ENCODE measurements at places on chromosomes 12 and 14. TPM values are rescaled to one million over a fixed set of nuclear protein-coding genes. Genes with fewer than 3 reads are reported as not detected.
A peak's percentile ranks its signal among the peaks of the same experiment; 100 is the strongest.

Gene EEF1AKMT3
- total RNA-seq, result 3.3 TPM

Gene RERGL
- not detected for total RNA-seq

Gene STXBP6
- total RNA-seq, result 3.9 TPM

Gene CFAP73
- total RNA-seq, result 0.22 TPM

Gene CLEC2A
- not detected for total RNA-seq

Gene KITLG
- total RNA-seq, result 5.0 TPM

Gene KRT77
- total RNA-seq, result not detected

Gene CCDC38
- not detected for total RNA-seq

Gene KRT78
- total RNA-seq, result not detected

Gene PDZRN4
- not detected for total RNA-seq

Gene ESR2
- not detected for total RNA-seq

DNA sequence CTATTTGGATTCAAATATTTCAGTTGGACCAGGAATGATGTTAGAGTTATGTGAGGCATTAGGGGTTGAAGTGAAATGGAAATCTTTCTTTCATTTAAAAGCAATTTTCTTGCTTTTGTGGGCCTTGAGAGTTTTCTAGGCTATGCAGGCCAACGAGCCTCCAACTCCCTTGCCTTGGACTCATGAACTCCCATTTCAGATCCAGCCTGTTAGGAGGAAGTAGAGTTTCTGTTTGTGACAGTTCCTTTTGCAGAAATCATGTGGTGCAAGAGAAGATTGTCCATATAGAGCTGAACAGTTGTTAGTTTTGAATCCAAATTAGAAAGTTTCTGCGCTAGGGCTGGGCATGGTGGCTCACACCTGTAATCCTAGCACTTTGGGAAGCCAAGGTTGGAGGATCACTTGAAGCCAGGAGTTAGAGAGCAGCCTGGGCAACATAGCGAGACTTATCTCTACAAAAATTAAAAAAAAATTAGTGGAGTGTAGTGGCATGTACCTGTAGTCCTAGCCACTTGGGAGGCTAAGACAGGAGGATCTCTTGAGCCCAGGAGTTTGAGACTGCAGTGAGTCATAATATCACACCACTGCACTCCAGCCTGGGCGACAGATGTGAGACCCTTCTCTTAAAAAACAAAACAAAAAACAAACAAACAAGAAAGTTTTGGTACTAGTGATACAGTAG is 47.3 kb upstream of the MED13L start:
- DNase-seq, result no peak

DNA sequence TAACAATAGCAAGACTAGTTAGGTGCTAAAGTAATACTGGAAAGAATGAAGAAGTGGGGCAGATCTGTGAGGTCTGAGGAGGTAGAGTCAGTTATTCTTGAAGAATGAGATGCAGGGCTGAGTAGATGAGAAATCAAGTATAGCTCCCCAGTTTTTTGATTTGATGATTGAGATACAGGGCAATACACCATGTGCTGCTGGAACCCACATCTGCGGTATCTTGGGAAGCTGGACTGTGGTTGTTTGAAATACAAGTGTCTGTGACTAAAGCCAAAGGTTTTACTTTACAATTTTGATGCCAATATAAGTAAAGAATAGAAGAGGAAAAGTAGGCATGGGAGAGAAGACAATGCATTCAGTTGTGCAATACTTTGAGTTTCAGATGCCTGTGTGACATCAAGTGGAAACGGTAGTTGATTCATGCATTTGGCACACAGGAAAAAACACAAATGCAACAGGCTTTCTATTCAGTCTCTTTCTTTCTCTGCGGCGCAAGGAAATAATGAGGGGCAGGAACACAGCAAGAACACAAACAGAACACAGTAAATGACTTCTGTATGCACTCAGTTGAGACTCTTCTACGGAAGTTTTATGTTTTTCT is 190.2 kb upstream of the SLC38A2 start:
- peak; percentile 76 for DNase-seq

DNA sequence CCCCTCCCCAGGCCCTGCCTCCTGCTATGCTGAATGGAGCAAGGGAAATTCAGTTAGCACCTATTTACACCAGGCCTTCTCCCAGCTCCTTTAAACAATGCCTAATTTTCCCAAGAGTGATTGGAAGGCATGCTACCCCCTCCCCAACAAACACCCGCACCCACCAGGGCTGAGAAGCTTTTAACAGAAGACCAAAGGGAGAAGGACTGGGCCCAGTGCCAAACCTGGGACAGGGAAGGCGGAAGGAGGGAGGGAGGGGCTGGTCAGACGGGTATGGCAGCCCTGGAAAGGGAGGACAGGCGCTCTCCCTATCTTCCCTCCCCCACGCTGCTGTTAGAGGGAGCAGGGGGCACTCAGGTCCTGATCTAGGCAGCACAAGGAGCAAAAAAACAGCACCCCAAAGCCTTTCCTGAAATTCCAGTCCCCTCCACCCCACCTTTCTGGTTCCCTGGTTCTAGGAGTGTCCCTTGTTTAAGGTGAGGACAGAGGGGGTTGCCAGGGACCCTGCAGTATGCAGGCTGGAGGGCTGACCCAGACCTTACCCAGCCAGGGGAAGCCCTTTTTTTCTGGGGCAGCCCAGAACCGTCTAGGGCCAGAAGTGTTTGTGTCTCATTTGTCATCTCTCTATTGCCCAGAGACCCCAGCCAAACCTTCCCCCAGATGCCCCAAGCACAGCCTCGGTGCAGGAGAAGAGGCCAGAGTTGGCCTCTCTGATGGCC is 2.4 kb upstream of the KRT8 start:
- peak; percentile 75 for DNase-seq

DNA sequence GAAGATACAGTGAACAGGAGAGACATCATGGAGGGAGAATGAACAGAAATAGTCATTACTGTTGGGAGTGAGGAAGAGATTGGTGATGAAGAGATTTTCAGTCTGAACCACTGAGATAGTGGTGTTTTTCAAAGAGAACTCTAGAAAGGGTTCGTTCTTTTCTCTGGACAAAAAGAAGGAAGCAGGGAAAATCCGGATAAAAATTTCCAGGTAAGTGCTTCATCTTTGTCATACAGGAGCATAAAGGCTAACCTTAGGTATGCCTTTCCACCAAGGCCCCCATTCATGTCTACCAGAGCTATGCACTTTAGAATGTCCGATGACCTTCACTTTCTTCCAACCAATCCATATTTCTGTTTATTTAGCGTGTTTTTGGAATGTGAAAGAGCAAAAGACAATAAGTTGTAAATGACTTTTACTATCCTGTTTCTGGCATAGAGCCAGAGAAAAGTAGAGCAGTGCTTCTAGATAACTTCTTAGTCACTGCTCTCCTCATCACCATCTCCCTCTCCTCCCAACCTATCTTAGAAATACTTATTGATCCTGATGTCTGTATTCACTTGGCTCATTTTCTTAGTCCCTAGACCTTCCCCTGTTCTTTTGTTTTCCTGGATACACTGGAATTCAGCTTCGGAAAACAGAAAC is 116.5 kb downstream of the TTC6 start:
- no peak for DNase-seq

- no peak for DNase-seq
Observed at GRCh38 chr14:85300107-85300506, 229.8 kb upstream of the FLRT2 start.

GRCh38 chr12:59405992-59406391 is 189.8 kb upstream of the SLC16A7 start:
- DNase-seq, result no peak

- no peak for DNase-seq
Observed at GRCh38 chr14:106586098-106586704, 1059.8 kb downstream of the TMEM121 start.

DNA sequence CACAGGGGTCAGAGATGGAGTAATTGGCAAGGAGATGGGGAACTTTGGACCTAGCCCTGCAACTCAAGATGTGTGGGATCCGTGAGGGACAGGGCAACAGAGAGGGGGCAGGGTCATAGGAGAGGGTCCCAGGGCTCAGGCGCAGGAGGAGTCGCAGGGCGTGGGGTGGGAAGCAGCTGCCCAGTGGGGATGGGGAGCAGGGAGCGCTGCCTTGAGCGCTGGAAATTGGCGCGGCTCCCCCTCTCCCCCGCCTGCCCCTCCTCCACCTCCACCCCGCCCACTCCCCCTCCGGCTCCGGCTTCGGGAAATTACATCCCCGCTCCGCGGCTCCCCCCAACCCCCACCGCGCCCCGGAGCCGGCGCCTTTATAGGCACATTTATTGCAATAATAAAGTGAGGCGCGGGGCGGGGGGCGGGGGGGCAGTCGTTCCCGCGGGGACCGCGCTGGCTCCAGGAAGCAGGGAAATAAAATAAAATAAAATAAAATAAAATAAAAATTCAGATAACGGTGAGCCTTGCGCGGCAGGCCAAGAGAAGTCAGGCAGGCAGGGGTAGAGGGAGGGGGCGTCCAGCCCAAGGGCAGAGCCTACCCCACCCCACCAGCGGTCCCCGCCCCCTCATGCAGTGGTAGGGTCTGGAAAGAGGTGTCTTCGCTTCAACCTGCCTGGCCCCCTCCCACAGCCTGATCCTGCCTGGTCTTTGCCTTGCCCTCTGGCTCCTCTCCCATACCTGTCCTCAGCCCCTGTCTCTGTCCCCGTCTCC is 3.6 kb downstream of the NXPH4 start:
- no peak for DNase-seq

DNA sequence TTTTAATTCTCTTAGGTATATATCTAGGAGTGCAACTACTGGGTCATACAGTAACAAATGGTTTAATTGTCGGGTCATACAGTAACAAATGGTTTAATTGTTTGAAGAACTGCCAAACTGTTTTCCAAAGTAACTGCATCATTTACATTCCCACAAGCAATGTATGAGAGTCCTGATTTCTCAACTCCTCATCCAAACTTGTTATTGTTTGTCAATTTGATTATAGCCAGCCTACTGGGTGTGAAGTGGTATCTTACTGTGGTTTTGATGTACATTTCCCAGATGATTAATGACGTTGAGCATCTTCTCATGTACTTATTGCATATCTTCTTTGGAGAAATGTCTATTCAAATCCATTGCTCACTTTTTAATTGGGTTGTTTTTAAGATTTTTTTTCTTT is 67.6 kb upstream of the CFL2 start:
- DNase-seq, result no peak

DNA sequence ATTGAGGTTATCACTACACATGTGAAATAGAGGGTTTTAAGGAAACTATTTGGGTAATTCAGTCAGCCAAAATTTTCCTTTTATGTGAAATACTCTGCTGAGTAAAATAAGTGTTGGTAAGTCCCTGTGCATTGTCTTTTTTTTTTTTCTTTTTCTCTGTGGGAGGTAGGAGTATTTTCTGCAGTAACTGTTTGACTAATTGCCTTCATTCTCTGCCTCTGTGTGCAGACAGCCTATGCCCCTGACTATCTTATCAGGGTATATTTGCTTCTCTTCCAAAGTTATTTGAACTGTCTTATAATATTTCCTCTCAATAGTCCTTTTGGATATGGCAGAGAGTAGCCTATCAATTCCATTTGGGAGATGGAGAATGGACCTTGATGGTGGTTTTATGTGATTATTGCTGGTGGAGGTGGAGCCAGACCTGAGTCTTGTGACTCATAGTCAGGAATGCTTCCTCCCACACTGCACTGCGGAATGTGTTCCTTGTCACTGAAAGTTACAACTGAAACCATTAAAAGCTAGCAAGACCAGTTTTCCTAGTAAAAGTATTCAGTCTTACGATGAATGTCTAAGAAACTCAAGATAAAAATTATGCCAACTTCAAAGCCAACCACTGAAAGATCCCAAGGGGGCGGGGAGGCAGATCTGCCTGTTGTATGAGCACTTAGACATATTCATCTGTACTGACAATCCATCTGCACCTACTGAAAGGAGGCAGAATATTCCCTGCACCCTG is 40.9 kb upstream of the STXBP6 start:
- peak; percentile 5 for DNase-seq

DNA sequence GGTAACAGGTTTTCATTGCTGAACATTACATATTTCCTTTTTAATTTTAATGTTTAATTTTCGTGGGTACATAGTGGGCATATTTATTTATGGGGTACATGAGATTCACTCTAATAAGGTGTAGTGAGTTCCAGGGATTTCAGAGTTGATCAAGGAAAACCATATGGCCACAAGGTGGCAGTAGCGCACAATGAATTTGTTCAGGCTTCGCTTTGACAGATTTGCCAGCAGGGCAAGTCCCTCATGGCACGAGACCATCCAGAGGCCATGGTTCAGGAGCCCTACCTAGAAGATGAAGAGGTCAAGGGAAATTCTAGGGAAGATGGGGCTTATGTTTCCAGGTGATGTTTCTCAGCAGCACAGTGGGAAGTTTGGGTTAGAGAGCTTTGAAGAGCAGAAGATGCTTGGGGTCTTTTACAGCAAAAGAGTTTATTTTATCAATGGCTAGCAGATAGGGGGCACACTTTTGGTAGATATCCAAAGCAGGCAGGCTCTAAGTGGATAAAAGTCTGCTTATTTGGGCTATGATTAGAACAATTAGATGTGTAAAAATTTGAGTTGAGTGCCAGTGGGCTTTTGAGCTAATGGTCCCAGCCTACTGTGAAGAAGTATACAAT is 1004.4 kb downstream of the AACS start:
- DNase-seq, result peak; percentile 43

DNA sequence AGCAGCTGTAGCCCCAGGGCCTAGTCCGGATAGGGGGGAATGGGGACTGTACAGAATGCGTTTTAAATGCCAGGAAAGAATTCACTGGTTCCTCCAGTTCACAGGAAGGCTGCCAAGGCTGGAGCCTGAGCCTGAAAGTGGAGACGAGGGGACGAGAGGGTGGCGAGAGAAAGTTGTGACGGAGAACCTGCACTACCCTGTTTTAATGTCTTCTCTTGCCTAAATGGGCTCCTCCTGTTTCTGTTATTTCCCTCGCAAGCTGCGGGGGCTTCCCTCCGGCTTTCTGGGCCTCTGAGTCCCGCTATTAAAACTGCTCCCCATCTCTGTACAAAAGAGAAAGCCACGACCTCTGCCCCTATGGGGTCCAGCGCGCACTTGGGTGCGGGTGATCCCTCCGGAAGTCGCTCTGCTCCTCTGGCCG is 4.5 kb downstream of the C1QL4 start:
- DNase-seq, result no peak

DNA sequence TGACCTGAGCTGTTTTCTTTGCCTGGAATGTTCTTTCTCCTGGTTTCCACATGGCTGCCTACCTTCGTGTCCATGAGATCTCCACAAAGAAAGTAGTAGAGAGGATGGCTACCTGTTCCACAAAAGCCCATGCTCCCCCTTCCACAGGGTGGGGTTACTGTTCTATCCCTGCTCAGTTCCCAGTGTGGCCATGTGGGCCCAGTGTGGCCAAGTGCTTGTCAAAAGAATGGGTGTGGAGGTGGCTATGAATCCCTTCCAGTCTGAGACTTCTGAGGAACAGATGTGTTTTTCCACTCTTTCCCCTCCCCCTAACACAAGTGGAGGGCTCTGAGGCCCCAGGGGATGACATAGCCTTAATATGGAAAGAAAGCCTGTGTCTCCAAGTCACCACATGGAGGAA is 26.2 kb upstream of the HSP90B1 start:
- no peak for DNase-seq

- DNase-seq, result no peak
Observed at GRCh38 chr12:104738776-104739642, 219.1 kb downstream of the SLC41A2 start.
